ENCODE measurements at places on chromosomes 7 and 10.
A peak's percentile ranks its signal among the peaks of the same experiment; 100 is the strongest.

- DNase-seq: no peak
Observed at GRCh38 chr7:50696810-50697582, 85.7 kb downstream of the GRB10 start.

GRCh38 chr7:149803551-149804074 lies 30.2 kb upstream of the ZNF467 start:
- DNase-seq: no peak

DNA sequence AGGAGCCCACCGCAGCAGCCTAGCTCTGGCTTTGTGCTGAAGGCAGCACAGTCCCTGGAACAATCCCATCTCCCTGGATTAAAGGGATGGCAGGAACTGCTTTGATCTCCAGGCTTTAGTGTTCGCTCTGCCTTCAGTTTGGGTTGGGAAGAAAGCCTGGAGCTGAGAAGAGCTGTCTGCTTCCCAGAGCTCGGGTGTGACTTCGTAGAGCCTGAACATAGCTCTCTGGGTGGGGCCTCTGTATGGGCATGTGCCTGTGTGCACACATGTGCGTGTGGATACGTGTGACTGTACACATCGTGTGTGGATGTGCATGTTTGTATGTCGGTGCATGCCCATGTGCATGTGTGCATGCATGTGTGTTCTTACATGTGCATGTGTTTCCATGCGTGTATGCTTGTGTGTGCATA lies 8.7 kb downstream of the ADCY1 start:
- DNase-seq: no peak

- DNase-seq: no peak
Observed at GRCh38 chr7:118350260-118350659, 125.8 kb downstream of the ANKRD7 start.

DNA sequence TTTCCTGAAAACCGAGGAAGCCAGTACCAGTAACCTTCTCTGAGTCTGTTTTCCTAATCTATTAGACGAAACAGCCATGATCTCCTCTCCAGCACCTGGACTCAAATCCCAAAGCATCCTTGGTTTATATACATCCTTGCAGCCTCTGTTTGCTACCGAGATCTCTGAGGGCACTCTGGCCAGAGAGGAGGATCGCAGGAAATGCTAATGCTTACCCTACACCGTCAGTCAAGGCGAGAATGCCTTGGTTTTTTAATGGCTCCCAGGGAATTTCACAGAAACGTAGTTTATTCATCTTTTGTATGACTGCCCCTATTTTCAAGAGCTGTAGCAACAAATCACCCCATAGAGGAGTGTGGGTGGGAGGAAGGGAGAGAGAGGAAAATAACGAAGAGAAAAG lies 91.5 kb upstream of the CALN1 start:
- DNase-seq: no peak

DNA sequence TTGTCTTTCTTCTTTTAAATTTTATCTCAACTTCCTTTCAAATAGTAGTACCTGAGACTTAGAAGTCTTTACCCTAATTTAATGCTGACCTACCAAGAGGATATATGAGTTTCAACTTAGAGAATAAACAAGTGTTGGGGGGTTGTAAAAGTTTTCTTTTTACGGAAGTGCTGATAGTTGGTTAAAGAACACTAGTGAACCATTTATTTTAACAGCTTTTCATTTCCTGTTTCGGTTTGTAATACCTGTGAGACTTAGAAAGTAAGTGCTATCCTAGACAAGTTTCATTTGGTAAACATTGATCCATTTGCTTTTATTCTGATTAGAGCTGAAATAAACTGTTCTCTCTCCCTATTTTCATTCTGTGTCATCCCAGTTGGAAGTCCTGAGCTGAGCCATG lies 683.1 kb upstream of the SORCS1 start:
- DNase-seq: no peak

DNA sequence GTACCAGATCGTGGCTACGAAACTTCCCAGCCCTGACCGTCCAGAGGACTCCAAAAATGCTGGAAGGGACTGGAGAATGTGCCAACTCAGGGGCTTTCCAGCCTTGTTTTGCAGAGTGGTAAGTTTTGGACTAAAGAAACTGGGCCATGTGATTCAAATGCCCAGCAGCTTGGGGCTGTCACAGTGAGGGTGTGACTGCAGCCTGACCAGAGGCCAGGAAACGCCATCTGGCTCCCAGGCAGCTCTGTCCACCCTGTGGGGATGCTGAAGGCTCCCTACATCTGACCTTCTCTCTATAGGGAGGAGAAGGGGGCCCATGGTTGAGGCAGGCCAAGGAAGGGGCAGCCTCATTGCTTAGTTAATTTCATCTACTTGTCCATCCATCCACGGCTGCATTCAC lies 61.6 kb upstream of the HMX3 start:
- no peak for DNase-seq

GRCh38 chr7:140230516-140230860 lies 53.7 kb upstream of the KDM7A start:
- peak; percentile 70 for DNase-seq

DNA sequence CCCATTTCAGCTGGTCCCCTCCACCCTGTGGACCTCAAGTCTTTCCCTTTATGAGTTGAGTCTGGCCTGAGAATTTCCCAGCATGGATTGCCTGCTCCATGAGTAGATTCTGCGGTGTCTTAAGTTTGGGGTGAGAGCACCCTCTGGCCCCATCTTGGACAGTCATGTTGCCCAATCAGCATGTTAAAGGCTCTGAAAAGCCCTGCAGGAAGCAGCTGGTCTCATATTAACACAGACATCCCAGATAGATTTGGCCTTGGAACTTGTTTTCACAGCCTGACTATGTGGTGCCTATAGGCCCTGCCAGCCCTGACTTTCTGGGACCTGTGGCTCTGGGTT lies 15.5 kb upstream of the SLC29A3 start:
- DNase-seq: no peak

DNA sequence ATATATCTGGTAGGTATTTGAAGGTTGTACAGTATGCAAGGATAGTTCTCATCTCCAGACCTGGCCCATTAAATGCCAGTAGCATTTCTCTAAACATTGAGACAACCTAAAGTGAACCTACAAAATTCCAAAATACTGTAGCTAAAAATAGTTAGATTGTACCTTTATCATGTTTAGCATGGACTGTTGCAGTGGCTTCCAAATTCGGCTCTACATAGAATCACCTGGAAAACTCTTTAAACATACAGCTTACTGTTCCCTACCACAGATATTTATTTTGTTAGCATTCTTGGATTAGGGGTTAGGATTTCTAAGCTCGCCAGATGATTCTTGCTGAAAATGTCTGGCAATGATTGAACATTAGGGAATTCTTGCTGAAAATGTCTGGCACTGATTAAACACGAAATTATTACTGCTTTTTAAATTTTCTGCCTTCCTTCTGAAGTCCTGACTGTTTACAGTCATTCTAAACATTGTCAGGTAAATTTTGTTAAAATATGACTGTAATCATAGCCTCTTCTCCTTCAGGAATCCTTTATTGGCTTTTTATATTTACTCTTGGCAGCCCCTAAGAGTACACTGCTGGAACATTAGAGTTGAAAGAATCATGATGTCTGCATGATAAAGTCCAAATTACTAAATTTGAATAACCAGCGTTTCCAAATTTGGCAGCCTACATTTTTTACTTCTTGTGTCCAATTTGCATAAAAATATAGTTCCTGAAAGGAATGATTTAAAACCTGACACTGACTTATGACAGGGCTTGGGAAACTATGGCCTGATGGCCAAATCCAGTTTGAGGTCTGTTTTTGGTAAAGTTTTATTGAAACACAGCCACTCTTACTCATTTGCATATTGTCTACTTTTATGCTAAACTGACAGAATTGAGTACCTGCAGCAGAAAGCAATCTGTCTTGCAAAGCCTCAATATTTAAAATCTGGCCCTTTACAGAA lies 40.3 kb downstream of the SHOC2 start:
- no peak for DNase-seq

DNA sequence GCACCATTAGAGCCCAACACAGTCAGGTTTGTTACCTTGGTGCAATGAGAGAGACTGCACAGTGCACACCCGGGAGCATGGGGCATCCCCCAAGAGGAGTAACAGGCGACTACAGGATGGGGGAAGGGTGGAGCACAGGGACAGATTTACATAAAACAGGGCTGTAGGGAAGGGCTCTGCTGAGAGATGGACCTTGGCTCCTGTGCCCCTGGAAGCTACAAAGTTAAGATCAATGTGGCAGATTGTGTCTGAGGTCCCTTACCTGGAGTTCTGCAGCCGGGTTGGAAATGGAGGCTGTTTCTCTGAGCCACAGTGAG lies 13.7 kb upstream of the SLC18A3 start:
- no peak for DNase-seq

- DNase-seq: no peak
Observed at GRCh38 chr10:101219139-101219945, 9.9 kb downstream of the LBX1 start.

DNA sequence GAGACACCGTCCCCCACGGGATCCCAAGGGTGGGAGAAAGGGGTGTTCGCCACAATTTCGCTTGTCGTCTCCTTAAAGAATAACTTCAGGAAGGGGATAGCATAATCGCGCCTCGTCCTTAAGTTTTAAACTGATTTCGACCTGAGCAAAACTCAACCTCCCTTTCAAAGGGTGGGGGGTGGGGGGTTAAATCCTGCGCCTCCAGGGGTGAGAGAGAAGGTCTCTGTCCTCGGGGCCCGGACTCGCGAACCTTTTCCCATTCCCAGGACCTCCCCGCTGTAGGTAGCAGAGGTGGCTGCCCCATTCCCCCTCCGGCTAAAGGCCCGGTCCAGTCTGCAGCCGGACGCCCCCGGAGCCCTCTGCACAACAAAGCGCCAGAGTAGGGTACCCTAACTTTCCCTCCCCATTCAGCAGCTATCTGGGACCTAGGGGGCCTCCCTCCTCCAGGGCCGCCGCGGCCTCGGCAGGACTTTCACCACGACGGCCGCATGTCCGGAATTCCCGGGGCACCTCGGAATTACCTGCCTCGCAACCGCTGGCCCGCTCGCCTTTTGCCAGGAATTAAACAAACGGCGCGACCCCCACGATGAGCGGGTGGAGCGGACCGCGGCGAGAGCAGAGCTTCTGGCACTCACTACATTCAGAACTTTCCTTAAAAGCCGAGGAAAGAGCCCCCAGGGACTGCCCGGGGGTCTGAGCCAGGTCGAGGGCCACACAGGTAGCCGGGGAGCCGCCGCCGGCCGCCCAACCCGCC lies 1.7 kb downstream of the CDK6 start:
- DNase-seq: no peak

DNA sequence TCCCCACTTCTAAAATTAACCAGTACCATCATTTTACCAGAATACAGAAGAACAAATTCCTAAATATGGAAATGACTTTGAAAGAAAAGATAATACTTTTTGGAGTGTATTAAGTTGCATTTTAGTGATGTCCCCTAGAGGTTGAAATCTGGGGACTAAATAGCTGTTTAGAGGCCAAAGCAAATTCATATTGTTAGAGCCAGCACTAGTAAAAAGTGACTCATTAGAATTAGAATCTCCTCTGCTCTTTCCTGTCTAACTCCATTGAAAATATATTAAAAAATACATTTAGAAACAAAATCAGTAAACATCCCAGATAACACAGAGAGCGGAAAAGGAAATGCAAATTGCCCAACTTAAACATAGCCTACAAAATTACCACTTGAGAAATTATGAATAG lies 1189.6 kb upstream of the C7orf33 start:
- no peak for DNase-seq
